Kidney tubule cell (primary cell): ENCODE measurements at places on chromosomes 5 and 9.

GRCh38 chr9:7799944-7800285 is 337 bp upstream of the DMAC1 start:
- no peak for DNase-seq

DNA sequence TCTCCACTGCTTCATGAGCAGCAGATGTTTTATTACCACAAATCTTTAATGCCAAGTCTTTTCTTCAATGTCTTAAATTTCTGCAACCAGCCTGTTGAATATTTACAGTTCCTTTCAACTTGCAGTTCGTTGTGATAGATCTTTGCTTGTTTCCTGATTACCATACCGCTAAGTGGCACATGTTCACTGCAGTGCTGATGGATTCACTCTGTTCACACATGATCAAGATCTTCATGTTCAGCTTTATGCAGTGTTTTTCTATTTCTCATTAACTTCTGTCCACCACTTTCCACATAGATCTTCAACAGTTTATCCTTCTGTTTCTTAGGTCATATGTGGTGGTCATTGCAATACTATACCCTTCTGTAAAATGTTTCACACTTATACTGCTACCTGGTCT is 280.6 kb downstream of the EPB41L4A start:
- DNase-seq = no peak

DNA sequence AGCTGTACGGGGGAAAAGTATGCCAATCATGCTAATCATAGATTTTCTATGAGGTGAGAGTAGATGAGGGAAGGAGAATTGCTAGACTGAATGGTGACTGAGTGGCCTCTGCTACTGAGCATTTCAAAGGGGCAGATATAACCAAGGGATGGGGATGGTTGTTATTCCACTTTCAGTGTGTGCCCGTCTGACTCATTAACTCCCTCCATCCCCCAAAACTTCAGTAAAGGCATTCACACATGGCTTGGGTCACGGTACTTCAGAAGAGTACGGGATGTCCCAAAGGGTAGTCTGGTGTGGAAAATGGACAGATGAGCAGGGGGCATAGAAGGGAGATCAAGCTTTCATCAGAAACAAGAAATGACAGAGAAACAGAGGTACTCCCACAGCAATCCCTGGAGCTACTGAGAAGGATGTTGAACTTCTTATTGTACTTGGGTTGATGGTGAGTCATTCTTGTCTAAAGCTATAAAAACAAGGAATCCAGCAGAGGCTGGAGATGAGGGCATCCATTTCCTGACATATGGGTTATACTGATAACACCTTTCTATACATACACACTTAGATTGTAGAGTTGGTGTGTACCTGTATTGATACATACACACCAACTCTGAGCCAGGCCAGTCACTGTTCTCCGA is 8.9 kb upstream of the TLE4 start:
- DNase-seq = no peak

DNA sequence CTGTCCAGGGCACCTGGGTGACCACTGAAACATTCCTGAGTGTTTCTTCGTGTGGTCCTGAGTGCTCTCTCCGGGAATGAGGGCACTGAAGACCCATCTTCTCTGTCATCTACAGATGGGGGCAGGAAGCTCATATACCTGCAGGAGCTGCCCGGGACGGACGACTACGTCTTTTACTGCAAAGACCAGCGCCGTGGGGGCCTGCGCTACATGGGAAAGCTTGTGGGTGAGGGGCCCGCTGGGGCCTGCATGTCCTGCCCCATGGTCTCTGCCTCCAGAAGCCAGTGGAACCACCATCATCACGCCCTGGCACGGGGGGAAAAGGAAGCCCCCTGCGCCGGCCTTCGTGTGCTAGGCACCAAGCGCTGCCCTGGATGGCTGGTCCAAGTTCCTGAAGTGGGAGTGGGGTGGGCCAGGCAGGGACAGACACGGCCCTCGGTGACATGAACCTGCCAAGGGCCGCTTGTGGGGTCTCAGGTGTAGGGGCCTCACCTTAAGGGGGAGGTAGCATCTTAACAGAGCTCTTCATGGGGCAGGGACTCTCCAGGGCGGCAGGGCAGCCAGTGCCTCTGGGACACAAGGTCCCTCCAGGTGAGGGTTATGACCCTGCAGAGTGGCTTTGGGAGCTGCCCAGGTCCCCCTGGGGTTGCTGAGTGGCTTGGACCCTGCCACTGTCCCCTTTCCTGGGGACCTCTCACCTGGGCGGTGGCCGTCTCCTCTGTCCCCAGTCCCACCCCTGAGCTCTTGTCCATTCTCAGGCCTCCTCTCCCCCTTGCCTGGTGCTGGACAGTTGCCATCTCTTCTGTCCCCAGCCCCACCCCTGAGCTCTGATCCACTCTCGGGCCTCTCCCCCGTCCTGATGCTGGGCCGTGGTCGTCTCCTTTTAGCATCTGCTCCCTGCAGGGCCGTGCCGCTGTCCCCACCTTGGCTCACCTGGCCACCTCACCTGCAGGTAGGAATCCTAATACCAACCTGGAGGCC is 2.1 kb downstream of the OBP2A start:
- no peak for DNase-seq

GRCh38 chr5:66209794-66210193 is 65.7 kb downstream of the SREK1 start:
- peak; percentile 37 for DNase-seq

DNA sequence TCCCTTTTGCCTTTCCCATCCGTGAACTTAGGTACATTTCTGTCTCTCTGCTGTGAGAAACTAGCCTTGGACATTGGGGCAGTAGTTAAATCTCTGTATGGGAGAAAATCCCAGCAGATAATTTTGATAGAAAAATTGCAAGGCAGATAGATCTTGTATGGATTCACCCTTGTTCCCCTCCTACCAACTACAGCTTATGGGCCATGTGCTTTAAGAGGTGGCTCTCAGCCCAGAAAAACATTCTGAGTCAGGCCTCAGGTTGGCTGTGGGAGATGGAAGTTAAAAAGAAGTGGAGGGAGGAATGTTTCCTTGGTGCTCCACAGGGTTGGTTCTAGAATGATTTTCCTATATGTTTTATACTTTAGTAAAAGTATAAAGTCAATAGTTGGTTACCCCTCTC is 1.4 kb upstream of the KDM3B start:
- peak; percentile 45 for DNase-seq

DNA sequence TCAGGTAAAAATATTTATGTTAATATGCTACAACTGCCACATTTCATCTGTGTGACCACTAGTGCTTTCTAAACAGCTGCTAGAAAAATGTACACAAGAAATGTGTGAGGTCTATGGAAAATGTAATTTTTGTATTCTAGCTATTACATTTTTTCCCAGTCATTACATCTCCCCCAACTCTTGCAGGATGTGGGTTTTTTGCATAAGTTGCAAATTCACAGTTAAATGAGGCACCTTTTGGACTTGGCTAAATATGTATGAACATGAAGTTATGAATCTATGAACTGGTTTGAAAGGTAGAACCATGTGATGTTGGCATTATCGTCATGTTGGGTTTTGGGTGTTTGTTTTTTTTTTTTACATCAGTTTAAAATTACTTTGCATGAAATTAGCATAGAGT is 590.4 kb upstream of the WWC1 start:
- no peak for DNase-seq

DNA sequence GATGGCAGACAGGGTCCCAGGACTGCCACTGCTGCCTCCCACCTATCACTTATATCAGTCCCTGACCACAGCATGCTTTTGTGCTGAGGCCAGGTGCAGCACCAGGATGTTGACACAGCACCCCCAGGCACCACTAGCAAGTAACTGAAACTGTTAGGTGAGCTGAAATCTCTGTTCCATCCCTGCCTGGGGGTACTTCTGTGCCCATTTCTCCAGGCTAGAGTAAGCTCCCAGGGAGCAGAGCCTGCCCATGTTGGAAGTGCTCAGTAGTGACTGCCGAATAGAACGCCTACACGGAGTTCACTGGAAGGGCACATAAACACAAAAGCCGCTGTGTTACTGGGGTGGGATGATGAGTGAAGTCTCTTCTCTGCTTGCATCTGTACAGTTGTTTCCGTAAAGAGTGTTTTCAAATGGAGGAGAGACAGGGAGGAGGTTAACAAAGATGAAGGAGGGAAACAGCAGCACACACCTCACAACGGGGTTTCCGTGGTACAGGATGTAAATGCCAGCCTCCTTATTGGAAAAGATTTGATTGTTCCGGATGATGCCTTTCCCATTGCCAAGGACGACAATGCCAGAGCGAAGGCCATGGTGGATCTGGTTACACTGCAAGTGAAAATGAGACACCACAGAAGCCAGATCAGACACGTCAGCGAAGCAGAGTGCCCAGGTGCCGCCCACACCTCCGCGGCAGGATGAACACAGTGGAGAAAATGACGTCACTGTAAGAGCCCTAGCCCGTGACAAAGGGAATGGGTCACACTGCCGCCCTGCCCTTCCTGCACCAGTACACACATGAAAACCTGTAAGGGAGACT is 43.1 kb downstream of the POLR1E start:
- peak; percentile 46 for DNase-seq

DNA sequence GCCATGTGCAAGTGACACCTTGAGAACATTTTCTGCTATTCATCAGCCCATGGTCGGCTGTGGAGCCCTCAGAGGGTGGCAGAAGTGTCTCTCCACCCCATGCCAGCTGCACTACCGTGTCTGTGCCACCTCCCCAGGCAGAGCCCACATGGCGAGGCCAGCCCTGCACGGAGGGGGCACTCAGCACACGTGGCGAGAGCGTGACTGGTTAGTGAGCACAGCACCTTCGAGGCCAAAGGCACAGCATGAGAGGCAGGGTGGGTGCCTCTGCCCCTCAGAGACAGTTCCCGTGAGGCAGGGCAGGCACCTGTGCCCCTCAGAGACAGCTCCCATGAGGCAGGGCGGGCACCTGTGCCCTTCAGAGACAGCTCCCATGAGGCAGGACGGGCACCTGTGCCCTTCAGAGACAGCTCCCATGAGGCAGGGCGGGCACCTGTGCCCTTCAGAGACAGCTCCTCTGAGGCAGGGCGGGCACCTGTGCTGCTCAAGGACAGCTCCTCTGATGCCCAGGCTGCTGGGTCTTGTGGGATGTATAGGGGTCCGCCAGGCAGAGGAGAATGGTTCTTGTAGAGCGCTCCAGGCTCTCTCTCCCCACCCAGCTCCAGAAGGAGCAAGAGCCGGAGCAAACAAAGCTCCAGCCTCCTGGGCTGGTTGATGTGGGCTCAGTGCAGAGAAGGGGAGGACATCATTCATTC is 179.8 kb upstream of the PPP1R26 start:
- no peak for DNase-seq

- DNase-seq = no peak
These were observed 25.3 kb upstream of the APBA1 start for GRCh38 chr9:69697475-69697874.

- DNase-seq = peak; percentile 95
These were observed 28.6 kb upstream of the TNC start for GRCh38 chr9:115146581-115147021.

DNA sequence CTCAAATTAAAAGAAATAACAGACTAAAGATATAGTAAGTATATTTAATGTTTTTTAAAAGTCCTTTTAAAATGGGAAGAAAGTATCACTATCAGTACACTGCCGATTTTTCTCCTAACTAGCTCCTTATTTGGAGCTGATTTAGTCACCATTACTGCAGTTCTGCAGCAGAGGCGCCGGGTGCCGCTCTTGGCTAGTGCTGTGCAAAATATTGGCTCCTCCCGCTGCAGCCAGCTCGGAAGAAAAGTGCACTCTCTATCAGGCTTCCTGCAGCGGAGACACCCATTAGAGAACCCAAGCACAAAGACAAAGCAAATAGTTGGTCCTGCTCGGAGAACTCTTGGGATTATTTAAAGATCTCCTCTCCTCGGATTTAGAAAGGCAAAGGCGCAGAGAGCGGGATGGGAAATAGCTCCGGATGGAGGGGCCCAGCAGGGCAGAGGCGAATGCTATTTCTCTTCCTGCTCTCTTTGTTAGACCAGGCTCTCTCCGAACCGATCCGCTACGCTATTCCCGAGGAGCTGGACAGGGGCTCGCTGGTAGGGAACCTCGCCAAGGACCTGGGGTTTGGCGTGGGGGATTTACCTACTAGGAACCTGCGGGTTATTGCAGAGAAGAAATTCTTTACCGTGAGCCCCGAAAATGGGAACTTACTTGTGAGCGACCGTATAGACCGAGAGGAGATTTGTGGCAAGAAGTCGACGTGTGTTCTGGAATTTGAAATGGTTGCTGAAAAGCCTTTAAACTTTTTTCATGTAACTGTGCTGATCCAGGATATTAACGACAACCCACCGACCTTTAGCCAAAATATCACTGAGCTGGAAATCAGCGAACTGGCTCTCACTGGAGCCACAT is at the start of gene PCDHGB3:
TSS of gene PCDHGB3 (plus strand) at position 249 of the 855 bp plus-strand sequence. CDS start at position 402, 153 bp downstream.
- DNase-seq = peak; percentile 66

DNA sequence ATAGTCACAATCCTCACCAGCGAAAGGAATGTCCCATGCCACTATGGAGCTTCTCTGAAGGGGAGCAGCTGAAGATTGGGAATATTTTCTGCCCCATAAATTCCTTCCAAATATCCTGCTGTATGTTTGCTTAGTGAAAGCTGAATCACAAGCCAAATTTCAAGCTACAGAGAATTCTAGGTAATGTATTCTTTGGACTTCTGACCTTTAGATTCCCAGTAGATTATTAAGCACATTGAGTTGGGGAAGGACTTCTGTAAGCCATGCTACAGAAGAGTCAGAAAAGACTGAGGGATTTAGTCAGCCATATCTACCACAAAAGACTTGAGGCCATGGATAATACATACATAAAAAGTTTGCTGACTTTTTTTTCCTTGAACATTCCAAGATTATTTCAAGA is 1342.0 kb upstream of the NUDT12 start:
- peak; percentile 28 for DNase-seq

GRCh38 chr5:116451905-116452450 is 122.6 kb downstream of the SEMA6A start:
- DNase-seq = peak; percentile 91

DNA sequence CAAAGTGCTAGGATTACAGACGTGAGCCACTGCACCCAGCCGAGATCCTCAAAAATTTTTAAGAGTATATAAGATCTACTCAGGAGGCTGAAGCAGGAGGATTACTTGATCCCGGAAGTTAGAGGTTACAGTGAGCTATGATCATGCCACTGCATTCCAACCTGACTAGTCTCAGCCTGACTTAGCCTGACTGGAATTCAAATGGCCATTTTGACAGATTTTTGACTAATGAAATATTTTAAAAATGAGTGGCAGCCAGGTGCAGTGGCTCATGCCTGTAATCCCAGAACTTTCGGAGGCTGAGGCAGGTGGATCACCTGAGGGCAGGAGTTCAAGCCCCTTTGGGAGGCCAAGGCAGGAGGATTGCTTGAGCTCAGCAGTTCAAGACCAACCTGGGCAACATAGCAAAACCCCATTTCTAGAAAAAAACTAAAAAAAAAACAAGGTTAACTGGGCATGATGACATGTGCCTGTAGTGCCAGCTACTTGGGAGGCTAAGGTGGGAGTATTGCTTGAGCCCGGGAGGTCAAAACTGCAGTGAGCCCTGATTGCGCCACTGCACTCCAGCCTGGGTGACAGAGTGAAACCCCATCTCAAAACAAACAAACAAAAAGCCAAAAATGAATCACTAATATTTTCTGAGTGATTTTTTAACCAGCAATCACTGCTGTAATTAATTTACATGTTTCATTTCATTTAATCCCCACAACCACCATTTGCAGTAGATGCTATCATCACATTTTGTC is 16.6 kb downstream of the ATOX1 start:
- peak; percentile 96 for DNase-seq

GRCh38 chr5:153256-153655 is 38.0 kb upstream of the LRRC14B start:
- peak; percentile 48 for DNase-seq
